ENCODE measurements at places on chromosomes 13 and 19.

GRCh38 chr13:106056851-106057250 lies 478.6 kb downstream of the EFNB2 start:
- H3K27me3 ChIP-seq: no peaks in the 10 kb centered on the region
- no peak overlapping the region for H3K27ac ChIP-seq
- no peaks in the 10 kb centered on the region for H3K4me1 ChIP-seq
- no peak overlapping the region for H3K4me3 ChIP-seq

DNA sequence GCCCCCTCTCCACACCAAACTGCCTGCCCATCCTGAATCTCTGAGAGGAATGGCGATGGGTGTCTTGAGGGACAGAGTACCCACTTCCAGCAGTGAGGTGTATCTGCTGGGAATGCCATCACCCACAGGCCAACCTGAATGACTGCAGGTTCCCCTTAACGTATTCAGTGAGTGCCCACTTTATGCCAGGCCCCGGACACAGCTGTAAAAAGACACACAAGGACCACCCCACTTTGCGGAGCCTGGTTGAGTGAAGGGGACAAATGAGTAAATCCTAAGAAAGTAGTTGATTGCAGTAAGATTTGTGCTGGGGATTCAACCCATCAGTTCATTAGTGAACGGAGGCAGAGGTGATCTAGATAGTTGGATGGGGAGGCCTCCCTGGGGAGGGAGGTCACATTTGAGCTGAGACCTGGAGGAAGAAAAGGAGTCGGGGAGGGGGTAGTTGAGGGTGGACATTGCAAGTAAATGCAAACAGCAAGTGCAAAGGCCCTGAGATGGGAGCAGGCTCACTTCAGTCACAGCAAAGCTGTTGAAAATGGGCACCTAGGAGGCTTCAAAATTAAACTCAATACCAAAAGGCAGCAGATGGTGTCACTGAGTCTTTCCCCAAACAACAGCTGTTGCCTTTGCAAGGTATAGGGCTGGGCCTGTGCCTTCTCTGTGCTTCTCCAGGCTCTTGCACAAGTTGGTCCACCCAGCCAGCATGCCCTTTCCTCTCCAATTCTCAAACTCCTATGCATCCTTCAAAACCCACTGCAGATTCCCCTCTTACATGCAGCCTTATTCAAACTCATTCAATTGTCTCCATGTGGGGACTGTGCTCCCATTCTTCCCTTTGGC lies 4.3 kb downstream of the GDF15 start:
- H3K27ac ChIP-seq: no peak overlapping the region
- peaks cover 4% of the 10 kb centered on the region for H3K4me1 ChIP-seq
- H3K27me3 ChIP-seq: peaks cover 29% of the 10 kb centered on the region
- H3K36me3 ChIP-seq: no peaks in the 10 kb centered on the region
- H3K4me3 ChIP-seq: no peak overlapping the region
- no peak for DNase-seq

GRCh38 chr19:7852851-7853769 lies 21.1 kb downstream of the PRR36 start:
- no peaks in the 10 kb centered on the region for H3K36me3 ChIP-seq
- peaks cover 4% of the 10 kb centered on the region for H3K4me1 ChIP-seq
- H3K4me3 ChIP-seq: no peak overlapping the region
- peak; percentile 79 for DNase-seq
- no peak overlapping the region for H3K27ac ChIP-seq

DNA sequence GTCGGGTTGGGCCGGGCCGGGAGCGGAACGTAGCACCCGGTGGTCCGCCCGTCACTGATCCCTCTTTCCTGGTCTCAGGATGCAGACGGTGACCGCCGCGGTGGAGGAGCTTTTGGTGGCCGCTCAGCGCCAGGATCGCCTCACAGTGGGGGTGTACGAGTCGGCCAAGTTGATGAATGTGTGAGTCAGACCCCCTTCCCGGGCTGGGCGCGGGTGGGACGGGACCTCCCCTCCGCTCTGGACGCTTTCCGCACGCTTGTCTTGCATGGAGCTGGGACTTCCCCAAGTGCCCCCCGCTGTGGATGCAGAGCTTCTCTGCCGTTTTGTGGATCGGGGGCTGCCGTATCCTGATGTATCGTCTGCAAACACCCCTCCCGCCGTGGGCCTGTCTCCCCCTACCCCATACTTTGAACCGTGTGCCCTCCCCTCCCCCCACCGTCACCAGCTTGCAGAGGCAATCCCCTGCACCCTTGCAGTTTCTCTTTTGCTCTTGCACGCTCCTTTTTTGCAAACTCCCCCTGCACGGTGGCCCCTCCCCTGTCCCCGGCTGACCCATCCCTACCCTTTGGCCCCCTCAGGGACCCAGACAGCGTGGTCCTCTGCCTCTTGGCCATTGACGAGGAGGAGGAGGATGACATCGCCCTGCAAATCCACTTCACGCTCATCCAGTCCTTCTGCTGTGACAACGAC lies 669 bp downstream of the GADD45B start:
- peaks cover 3% of the 10 kb centered on the region for H3K27me3 ChIP-seq
- peaks cover 28% of the 10 kb centered on the region for H3K36me3 ChIP-seq
- H3K27ac ChIP-seq: peak overlapping the region; percentile 91
- peak overlapping the region; percentile 93 for H3K4me3 ChIP-seq
- H3K4me1 ChIP-seq: peaks cover 18% of the 10 kb centered on the region

DNA sequence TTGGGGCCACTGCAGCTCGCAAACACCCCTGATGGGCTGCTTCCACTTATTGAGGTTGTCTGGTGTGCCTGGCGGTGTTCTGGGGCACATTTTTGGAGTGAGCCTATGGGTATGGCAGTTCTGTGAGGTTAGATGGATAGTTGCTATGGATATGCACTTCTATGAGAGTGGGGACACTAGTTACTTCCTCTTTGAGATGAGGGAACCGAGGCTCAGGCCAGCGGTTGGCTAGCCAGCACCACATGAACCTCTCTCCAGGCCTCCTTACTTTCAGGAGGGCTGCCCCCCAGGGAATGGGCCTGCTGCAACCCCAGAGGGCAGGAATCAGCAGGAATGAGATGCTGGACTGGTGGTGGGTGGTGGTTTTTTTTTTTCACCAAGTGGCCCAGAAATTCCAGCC lies 13.5 kb upstream of the PRR19 start:
- no peaks in the 10 kb centered on the region for H3K27me3 ChIP-seq
- peaks cover 20% of the 10 kb centered on the region for H3K4me1 ChIP-seq
- DNase-seq: no peak
- peaks cover 14% of the 10 kb centered on the region for H3K36me3 ChIP-seq
- H3K27ac ChIP-seq: no peak overlapping the region
- no peak overlapping the region for H3K4me3 ChIP-seq

DNA sequence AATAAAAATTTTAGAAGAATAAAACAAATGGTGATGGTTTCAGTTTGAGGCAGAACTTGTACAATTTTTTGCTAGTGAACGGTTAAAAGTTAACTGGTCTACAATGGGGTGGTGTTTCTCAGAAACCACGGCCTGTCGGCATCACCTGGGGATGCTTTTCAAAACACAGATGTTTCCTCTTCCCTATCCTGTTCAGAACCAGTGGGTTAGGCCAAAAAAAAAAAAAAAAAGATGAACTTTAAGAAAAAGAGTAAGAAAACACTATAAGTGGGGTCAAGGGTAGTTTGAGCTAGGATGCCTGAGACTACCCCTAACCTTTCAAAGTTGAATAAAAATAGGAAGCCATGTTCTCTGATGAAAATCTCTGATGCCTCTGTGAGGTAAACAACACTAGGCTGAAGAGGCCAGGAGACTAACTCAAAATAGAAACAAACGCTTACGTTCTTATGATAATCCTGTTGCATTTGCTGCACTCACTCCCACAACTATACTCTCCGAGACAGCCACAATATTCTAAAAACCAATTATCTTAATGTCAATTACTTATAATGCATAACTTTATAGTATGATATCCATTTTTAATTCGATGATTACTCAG lies 3.3 kb downstream of the MTIF3 start:
- H3K27ac ChIP-seq: peak overlapping the region; percentile 92
- peak; percentile 33 for DNase-seq
- peaks cover 57% of the 10 kb centered on the region for H3K4me1 ChIP-seq
- H3K27me3 ChIP-seq: no peaks in the 10 kb centered on the region
- H3K4me3 ChIP-seq: peak overlapping the region; percentile 71
- H3K36me3 ChIP-seq: peaks cover 1% of the 10 kb centered on the region

DNA sequence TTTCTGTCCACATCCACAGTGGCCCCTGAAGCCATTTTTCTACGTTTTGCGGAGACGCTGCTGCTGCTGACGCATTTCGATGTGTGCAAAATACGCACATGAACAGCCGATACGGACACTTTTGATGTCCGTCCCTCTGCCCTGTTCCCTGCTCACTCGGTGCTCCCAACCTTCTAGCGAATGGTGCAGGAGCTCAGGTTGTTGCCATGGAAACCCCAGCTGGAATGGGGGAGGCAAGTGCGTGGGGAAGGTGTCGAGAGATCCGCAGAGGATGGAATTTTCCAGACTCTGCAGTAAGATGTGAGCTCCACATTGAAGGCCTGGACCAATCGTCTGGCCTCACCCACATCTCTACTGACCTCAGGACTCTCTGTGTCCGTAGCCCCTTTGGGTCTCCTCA lies 109.2 kb upstream of the USP29 start:
- DNase-seq: no peak
- H3K27me3 ChIP-seq: no peaks in the 10 kb centered on the region
- no peak overlapping the region for H3K4me3 ChIP-seq
- H3K4me1 ChIP-seq: no peaks in the 10 kb centered on the region
- H3K36me3 ChIP-seq: peaks cover 7% of the 10 kb centered on the region

- no peaks in the 10 kb centered on the region for H3K27me3 ChIP-seq
- H3K36me3 ChIP-seq: peaks cover 20% of the 10 kb centered on the region
- H3K4me1 ChIP-seq: peaks cover 46% of the 10 kb centered on the region
- no peak overlapping the region for H3K4me3 ChIP-seq
- no peak for DNase-seq
- H3K27ac ChIP-seq: no peak overlapping the region
Measured at GRCh38 chr13:97274829-97275649, 52.9 kb downstream of the MBNL2 start.

GRCh38 chr19:49875857-49876421 lies 1.2 kb downstream of the AKT1S1 start:
- peaks cover 34% of the 10 kb centered on the region for H3K4me1 ChIP-seq
- no peaks in the 10 kb centered on the region for H3K27me3 ChIP-seq
- H3K27ac ChIP-seq: no peak overlapping the region
- DNase-seq: peak; percentile 65

GRCh38 chr13:44305286-44305685 lies 68.3 kb upstream of the SERP2 start:
- H3K36me3 ChIP-seq: no peaks in the 10 kb centered on the region
- no peak for DNase-seq
- peaks cover 27% of the 10 kb centered on the region for H3K27me3 ChIP-seq
- no peak overlapping the region for H3K27ac ChIP-seq
- H3K4me1 ChIP-seq: peaks cover 32% of the 10 kb centered on the region

GRCh38 chr19:45876411-45877197 lies 9.3 kb downstream of the IRF2BP1 start:
- H3K27ac ChIP-seq: peak overlapping the region; percentile 6
- peaks cover 28% of the 10 kb centered on the region for H3K4me1 ChIP-seq
- H3K27me3 ChIP-seq: peaks cover 7% of the 10 kb centered on the region
- H3K36me3 ChIP-seq: no peaks in the 10 kb centered on the region
- peak; percentile 83 for DNase-seq
